ENCODE measurements at places on chromosomes 12 and 14.

DNA sequence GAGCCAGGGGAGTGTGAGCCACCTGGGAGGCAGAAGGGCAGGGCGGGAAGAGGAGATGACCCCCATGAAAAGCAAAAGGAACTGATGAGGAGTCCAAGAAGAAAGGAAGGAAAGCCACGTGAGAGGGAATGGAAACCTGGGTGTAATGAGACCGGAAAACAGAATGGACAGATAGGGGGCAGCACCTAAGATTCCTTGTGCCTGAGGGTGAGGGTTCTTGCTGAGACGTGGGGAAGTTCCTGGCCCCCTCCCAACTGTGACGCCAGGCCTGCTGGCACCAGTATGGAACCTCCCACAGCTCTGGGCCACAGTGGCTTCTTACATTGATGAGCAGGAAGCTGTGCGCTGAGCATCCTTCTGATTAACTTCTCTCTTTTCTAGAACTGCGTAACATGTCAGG, 30.8 kb downstream of the TTC7B start:
- no peak for DNase-seq

DNA sequence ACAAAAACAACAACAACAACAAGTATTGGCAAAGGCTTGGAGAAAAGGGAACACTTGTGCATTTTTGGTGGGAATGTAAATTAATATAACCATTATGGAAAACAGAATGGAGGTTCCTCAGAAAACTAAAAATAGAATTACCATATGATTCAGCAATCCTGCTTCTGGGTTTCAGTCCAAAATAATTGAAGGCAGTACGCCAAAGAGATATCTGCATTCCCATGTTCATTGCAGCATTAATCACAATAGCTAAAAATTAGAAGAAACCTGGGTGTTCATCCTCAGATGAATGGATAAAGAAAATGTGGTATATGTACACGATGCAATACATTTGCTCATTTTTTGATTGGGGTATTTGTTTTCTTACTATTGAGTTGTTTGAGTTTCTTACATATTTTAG, 813.0 kb downstream of the NRXN3 start:
- DNase-seq: no peak

GRCh38 chr12:114403011-114403689, 2.8 kb downstream of the TBX5 start:
- no peak for DNase-seq

GRCh38 chr12:108860443-108860842, 3.1 kb upstream of the SSH1 start:
- DNase-seq: no peak

DNA sequence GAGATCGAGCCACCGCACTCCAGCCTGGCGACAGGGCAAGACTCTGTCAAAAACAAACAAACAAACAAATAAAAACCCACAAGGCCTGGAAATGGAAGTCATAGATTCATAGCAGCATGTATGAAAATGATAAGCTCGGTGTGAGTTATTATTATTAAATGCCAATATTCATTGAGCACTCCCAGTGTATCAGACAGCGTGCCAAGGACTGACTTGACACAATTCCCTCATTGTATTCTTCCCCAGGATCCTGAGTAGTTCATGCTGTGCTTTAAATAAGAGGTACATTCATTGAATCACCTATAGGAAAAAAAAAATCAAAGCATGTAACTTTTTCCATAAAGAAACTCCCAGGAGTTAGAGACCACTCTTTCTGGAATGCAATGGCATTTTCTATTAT, 12.6 kb upstream of the RFLNA start:
- DNase-seq: no peak

- DNase-seq: no peak
These were observed 103.2 kb downstream of the SLC25A47 start for GRCh38 chr14:100426314-100426713.

DNA sequence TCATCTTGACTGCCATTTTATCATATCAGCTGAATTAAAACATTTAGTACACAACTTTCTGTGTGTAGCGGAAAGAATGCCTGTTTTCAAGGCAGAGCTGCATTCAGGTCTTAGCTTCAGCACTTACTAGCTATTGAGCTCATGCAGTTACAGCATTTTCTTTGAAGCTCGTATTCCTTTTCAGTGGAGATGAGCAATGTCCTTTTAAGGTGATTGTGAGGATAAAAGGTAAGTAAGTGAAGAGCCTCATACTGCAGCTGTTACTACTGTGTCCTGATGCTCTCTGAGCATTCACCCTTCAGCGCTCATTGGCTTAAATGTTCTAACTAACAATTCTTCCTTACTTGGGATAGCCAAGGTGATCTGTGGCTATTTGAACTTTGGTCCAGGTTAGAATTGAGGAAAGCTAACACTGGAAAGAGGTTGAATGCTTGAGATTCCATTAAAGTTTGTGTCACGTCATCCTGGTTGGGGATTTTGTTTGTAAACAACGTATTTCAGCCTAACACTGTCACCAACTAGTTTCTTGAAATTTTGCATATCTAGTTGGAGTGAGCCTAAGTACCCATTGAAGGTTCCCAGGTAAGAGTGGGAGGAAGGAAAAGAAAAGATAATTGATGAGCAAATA, 71.4 kb downstream of the PAPOLA start:
- no peak for DNase-seq

GRCh38 chr14:92401561-92401960, 78.6 kb downstream of the SLC24A4 start:
- no peak for DNase-seq

GRCh38 chr12:29961231-29961630, 177.5 kb upstream of the TMTC1 start:
- no peak for DNase-seq

GRCh38 chr14:20855652-20856291, 35.4 kb upstream of the RNASE3 start:
- no peak for DNase-seq

DNA sequence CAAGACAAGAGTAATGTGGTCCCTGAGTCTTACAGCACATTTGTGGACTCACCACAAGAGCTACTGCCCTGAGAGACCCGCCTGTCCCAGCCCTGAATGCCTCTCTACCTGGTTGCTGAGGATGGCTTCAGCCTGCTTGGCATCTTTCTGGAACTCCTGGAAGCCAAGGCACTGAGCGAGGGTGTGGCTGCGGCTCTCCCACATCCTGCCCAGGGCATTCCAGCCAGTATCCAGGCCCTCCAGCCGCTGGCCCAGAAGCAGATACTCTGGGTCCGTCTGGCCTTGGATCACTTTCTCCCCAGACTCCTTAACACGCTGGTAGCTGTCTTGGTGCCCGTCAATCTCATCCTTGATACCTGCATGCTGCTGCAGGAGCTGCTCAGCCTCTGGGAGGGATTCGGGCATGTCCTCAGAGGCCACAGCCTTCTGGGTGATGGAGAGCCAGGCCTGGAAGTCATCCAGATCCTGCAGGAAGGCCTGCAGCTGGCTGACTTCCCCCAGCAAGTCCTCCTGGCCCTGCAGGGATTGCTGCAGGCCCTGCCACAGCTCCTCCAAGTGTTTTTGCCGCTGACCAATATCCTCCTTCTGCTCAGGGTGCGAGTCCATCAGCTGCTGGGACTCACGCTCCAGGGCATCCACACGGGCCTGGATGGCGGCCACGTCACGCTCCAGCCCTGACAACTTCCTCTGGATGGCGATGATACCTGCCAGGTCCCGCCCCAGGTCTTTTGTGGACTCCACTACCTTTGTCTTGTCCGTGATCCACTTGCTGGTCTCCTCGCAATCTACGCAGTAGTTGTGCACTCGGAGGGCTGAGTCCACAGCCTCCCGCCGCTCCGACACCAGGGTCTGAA, 82.3 kb downstream of the PLEKHG3 start:
- no peak for DNase-seq

GRCh38 chr12:109795023-109795422, 38.2 kb downstream of the TRPV4 start:
- no peak for DNase-seq

DNA sequence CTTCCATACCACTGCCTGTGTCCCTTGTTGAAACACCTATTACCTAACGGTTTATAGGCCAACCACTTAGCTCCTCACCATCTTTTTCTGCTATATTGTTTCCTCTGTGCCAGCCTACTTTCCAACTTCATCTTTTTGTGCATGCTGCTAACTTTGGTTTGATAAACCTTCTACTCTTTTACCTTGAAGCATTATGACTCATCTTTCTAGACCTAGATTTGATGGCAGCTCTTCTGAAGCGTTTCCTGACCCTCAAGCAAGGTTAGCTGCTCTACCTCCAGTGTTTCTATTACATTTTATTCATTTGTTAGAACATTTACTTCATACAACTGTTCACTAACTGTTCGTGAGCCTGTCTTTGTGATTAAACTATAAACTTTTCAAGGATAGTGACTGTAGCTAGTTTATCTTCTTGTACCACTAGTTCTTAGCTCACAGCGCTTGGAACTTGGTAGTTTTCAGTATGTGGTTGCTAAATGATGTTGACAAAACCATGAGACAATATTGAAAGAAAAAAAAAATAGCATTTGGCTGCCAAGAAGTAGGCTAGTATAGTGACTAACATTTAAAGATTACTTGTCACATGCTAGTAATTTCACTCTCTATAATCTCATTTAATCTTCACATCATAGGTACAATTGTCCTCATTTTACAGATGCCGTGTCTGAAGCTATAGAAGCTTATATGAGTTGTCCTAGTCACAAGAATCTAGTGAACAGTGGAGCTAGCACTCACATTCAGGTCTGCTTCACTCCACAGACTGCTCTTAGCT, 79.5 kb downstream of the APAF1 start:
- no peak for DNase-seq

- no peak for DNase-seq
These were observed 907.2 kb downstream of the VRK1 start for GRCh38 chr14:97704316-97704885.

DNA sequence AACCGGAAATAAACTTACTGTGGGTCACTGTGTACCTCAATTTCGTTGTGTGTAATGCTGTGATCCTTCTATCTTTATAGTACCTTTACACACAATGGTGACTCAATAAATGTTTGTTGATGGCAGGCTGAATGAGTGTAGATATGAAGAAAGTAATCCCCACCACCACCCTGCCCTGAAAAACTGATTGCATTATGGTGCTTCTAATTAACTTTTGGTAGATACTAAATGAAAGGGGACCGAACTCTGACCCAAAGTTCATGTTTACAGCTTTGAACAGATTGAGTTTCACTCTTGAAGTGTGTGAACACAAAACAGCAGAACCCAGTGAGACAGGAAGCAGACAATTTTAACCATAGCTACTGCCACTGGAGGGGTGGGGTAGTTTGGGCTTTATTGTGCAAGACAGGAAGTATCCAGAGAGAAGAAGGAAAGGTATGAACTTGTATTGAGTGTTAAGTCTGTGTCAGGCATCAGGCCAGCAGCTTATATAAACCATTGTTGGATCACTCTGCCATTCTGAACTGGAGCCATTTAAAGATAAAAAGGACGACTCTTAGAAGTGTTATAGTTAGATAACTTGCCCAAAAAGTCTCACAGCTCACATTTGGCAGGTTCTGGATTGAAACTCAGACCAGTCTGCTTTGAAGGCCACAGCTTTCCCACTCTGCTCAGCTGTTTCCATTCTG, 197.0 kb upstream of the AMIGO2 start:
- peak; percentile 44 for DNase-seq

GRCh38 chr14:60867503-60868172, 113.2 kb downstream of the TRMT5 start:
- no peak for DNase-seq

- no peak for DNase-seq
These were observed 57.3 kb upstream of the CEP83 start for GRCh38 chr12:94516985-94517384.
